ENCODE measurements at places on chromosomes 13 and 19. TPM values are rescaled to one million over a fixed set of nuclear protein-coding genes. Genes with fewer than 3 reads are reported as not detected.

PRDX2 gene
- 213 TPM for total RNA-seq

ETV2 gene
- 0.13 TPM for total RNA-seq

AP1M2 gene
- total RNA-seq = not detected

SIGLEC8 gene
- not detected for total RNA-seq

RFXAP gene
- total RNA-seq = 4.3 TPM

EFNA2 gene
- not detected for total RNA-seq

SUPT20H gene
- 58.4 TPM for total RNA-seq

OR7A5 gene
- total RNA-seq = not detected

SPRED3 gene
- 2.6 TPM for total RNA-seq

PINLYP gene
- 3.8 TPM for total RNA-seq

GRIN3B gene
- 0.13 TPM for total RNA-seq

C5AR1 gene
- under 0.01 TPM for total RNA-seq

Measured in articular chondrocyte of knee joint (primary cell).